ENCODE measurements at places on chromosomes 5 and 9.

- DNase-seq, result no peak
Measured at GRCh38 chr5:142939006-142939405, 168.8 kb downstream of the ARHGAP26 start.

GRCh38 chr9:99592834-99593574, 228.7 kb upstream of the NR4A3 start:
- no peak for DNase-seq

DNA sequence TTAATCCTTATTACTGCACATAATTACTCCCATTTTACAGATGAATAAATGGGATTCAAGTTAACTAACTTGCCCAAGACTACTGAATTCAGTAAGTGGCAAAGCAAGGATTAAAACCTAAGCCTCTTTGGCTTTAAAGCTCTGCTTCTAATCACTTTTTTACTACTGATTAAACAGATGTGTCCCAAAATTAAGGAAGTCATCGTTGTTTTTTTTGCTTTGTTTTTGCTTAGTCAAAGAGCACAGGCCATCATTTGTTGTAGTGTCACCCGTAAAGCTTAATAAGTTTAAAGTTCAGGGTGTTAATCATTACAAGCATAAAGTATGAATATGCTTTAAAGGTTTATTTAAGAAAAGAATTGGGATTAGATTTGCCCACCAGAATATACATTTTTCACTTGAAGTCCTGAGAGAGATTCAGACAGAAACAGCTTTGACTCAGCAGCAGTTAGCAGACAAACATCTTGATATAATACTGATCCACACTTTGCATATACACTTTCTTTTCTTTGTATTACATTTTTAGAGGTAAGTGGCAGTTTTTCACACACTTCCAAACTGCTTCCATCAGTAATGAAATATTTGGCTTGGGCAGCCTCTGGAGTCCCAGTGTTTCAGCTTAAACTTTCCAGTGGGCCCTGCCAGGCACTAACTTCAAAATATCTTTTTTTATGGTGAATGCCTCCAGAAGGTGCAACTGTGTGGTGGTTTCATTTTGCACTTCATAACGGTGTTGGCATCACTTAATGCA, 52.7 kb downstream of the PIK3R1 start:
- DNase-seq, result no peak

- no peak for DNase-seq
Measured at GRCh38 chr9:121609822-121610637, 41.4 kb upstream of the DAB2IP start.

DNA sequence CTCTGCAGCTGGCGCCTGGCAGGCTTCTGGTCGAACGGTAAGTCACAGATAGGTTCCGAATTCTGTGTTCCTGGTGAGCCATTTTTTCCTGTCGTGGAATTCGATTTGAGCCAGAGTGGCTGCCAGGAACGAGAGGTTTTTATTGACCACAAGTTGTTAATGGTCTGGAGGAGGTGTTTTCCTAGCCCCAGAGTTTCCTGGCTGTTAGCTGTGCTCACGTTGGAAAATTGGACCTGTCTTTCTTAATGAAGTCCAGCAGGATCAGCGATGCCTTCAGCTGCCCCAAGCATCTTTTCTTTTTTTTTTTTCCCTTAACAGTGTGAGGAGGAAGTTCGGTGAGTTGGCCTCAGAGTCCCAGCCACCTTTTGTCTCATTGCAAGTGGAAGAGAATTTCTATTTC, 62.9 kb downstream of the COL5A1 start:
- DNase-seq, result no peak

All from NCI-H1436 (cell line).